HCT116 (cell line): ENCODE measurements at places on chromosomes 7 and 10. TPM values are rescaled to one million over a fixed set of nuclear protein-coding genes. Genes with fewer than 3 reads are reported as not detected.

DNA sequence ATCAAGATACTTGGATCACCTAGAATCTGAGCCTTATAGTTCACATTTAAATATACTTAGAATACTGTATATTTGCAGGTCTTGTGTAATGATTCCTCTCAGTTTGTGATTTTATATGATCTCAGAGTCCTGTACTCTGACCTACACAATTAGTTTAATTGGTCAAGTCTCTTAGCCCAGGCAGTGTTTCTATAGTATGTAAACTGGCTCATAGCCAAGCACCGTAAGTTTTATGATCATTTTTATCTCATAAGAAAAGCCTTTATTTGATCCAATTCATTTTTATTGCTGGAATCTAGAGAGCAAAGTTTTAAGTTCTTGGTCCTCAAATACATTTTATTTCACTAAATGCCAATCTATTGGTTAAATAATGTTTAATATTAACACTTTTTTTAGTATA, 242.2 kb downstream of the MALRD1 start:
- DNase-seq, result no peak

- no peak for DNase-seq
Observed at GRCh38 chr10:2616215-2616614, 451.1 kb upstream of the PFKP start.

DNA sequence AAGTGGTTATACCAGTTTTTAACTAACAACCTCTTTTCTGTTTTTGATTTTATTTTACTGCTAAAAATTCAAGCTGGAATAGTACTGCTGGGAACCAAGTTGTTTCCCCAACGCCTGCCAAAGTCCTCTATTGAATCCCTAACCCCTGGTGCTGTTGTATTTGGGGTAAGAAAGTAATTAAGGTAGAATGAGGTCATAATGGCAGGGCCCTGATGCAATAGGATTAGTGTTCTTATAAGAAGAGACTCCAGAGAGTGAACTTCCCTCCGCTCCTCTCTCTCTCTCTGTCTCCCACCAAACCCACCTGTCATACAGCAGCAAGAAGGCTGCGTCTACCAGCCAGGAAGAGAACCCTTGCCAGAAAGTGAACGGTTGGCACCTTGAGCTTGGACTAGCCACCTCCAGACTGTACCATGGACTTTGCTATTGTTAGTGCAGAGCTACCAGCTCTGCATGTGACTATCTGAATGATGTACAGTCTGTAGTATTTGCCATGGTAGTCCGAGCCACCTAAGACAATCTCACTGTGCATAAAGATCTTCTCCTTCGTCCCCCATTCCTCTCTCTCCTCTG, 86.5 kb upstream of the KLF6 start:
- no peak for DNase-seq

DNA sequence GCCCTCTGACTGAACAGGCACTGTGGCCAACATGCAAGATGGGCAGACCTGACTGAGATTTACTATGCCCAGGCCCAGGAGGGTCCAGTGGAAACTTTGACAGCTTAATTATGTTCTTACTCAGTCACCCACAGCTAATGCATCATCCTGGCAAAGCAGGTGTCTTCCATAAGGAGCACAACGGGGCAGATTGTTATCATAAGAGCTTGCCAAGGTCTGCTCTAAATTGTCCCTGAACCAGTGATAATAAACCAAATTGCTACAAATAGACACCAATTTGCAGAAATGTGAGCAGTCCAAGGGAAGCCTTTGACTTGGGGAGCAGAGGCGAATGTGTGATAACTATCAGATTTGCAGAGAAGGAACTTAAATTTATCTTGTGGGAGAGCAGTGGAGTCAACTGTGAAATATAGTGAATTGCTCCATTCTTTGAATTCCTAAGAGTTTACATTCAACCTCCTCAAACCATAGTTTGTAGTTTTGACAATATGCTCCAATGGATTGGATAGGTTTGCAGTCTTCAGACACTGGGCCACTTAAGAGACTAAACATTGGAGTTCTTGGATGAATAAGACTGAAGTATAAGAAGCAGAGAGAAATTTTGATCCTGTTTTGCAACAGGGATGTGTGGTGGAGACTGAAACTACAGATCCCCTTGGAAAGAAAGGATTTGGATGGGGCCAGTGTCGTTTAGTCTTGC, 494.7 kb downstream of the CCSER2 start:
- DNase-seq, result no peak

DNA sequence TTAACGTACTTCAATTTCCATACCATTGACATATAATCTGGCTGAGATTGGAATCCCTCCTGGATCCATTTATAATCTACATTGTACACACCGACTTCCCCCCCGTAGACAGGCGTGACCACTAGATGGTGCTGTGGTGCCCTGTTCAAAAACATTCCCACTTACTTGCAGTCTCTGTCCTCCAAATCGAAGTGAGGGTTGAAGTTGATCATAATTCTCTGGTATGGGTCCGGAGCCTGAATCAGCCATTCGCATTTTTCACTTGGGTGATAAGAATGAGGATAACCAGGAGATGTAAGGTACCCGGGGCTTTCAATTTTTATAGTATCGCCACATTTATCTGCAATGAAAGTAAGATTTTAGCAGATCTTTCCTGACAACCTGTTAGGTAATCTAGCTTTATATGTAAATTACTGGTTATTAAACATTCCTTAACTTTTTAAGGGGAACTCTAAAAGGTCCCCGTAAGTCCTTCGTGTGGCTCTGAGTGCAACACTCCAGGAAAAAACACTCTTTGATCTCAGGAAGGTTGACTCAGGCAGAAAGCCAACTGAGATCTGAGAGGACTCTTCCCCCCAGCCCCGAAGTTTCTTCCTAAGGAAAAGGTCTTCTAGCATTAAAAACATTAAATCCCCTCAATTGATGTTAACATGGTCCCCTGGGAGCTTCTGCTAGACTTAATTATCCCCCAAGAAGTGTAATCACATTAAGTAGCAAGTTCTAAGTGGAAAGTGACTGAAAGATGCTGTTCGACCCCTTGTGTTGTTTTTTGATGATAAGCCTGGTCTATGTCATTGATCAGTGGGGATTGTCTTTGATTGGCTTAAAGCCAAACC, 3.7 kb downstream of the NRP1 start:
- DNase-seq, result peak; percentile 64

The RBP4 gene
- 2.4 TPM for total RNA-seq

DNA sequence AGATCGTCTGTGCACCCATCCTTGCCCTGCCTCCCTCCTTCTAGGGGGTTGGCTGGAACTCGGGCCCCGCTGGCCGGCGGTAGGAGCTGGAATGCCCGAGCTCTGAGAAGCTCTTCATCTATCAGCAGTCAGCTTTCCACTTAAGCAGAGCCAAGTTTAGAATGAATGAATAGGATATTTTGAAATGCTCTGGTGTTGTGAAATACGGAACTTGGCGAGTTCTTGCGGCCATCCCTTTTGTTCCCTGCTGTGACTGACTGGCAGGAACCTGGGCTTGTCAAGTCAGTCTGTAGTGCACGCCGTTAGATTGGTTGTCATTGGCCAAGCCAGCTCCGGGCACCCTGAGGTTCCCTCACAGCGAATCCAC, 33.3 kb downstream of the FOXK1 start:
- DNase-seq, result no peak

DNA sequence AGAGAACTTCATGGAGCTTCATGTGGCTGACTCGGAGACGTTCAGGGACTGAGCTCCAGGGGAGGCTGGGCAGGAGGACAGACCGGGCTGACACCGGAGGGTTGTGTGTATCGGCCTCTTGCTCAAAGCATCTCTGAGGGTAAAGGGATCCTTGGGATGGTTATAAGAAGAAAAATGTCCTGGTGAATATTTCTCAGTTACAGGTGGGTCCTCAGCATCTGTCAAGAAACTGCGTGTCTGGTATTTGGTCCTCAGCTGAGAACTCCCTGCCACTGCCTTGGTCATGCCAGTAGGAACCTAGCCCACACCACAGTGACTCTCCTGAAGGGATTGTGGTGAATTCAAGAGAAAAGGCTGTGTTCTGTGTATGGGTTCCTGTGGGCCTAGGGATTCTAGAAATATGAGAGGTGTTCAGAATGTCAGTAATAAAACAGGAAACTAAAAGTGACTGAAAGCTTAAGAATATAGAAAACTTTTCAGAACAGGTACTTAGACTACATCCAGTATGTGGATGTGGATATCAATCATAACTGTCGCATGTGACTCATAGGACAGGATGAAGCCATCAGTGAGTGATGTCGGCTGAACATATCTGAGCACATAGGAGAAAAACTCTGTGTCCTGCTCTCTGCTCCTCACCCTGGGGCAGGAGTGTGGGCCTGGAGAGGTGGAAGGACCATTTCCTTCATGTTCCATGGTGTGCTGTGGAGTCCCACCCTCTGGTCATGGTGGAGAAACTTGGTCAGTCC, 28.4 kb downstream of the MBL2 start:
- no peak for DNase-seq

The CALY gene
- total RNA-seq, result 0.47 TPM

The SPDYE9 gene
- total RNA-seq, result not detected

GRCh38 chr10:69409176-69409495, 7.6 kb downstream of the TACR2 start:
- no peak for DNase-seq

- no peak for DNase-seq
Observed at GRCh38 chr10:73898730-73899410, 12.1 kb upstream of the PLAU start.

DNA sequence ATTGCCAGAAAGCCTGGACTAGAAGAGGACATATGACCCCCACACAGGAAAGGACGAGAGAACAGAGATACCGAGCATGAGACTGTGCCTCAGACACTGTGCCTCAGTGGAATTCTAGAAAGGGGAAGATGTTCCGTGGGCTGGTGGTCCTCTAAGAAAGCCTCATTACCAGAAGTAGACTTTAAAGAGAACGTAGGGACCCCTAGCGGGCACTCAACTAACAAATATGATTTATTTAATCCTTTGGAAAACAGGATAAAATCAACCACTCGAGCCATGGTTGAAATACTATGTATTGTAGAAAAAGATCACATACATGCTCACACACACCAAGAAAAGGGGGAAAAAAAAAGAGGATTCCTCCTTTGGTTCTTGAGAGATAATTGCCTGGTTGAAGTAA, 701.2 kb upstream of the SORCS1 start:
- no peak for DNase-seq

DNA sequence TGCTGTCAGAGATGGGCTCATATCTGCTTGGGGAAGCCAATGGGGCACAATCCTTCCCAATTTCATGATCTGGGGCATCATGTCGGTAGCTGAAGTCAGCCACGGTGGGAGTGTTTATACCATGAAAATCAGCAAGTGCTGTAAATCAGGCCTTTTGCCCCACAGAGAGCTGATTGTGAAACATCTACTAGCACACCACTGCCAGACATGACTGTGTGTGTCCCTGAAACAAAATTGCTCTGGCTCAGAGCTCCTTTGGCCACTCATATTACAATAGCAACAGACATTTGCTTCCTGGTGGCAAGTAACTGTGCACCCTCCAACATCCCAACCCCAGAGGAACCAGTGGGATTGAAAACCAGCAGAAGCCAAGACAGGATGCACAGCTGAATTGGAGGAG, 23.7 kb downstream of the GPR26 start:
- no peak for DNase-seq

- DNase-seq, result no peak
Observed at GRCh38 chr10:122018491-122018890, 29.5 kb downstream of the TACC2 start.

DNA sequence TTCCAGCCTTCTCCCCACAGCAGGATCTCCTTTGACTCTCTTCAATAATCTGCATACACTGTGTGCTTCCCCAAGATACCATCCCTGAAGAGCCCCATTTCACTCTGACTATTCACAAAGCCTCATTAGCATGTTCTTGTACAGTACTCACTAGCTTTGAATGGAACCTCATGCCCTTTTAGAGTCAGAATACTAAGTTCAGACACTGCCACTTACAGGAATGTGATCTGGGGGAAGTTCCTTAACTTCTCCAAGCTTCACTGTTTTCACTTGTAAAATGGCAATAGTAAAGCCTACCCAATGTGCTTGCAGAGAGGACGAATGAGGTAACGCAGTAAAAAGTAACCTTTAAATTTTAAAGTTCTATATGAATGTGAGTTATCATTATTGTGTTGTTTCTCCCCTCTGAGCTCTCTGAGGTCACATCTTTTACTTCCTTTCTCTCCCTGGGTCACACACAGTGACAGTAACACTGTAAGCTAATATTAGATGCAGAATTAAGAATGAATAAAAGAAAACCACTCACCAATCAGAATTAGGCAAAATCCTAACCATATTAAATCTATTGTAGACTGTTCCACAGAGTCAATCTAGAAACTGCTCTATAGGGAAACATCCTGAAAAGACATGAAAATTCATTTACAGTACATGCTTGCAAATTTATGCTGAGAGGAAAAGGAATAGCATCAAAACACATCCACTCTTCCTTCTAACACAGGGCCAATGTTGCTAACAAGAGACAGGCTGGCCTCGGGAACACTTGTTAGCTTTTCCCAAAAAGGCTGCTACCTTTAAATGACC, 64.2 kb upstream of the IL6 start:
- DNase-seq, result no peak

GRCh38 chr10:124728071-124728829, 15.9 kb downstream of the FAM53B start:
- DNase-seq, result no peak

The ZRANB1 gene
- 23.9 TPM for total RNA-seq

The PLAC9 gene
- total RNA-seq, result not detected

The TMEM178B gene
- 0.02 TPM for total RNA-seq

DNA sequence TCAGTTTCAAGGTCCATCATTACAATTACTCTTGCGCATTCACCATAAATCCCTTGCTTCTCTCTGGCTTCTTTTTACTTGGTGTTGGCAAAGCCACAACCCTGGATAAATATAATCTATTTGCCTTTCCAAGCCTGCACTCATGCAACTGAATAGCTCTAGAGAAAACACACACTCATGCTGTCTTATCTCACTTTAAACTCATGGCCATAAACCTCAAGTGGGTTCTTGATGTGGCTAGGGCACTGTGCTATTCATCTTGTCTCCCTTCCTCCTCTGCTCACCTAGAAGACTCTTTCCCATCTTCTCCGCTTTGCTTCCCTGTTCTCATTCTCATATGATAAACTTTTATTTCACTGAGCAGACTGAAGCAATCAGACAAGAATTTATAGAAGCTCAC, 165.4 kb upstream of the MTPN start:
- no peak for DNase-seq

GRCh38 chr10:32454148-32454547, 8.2 kb downstream of the CCDC7 start:
- DNase-seq, result no peak

GRCh38 chr10:6058682-6059475, 3.3 kb downstream of the IL2RA start:
- DNase-seq, result no peak
